ENCODE measurements at places on chromosomes 12 and 14.

DNA sequence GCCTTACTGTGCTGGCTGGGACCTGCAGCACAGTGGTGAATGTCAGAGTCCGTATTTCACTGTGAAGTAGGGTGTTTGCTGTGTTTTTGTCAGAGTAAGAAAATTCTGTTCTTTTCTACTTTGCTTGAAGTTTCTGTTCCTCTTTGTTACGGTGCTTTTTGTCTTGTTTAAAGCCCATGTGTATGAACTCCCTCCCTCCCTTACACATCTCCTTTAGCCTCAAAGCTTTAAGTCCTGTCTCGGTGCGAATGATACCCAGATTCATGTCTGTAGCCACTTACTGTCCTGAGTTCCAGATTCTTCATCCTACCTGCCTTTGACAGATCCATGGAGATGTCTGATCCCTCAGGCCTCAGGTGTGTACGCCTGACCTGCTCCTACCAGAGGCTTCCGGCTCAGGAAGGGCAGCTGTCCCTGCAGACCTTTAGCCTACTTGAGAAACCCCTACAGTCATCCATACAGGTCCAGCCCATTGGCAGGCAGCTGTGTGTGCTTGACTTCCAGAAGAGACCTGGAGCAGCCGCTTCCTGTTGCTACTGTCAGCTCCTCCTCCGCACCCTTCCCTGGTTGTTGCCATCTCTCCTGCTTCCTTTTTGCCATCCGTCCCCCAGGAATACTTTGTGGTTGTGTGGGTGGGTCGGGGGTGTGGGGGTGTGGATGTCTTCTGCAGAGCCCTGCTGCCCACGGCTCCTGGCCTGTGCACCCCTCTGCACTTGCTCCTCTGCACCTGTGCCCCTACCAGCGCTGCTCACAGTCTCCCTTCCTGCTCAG, 72.9 kb downstream of the DDX51 start:
- no peak for DNase-seq

- no peak for DNase-seq
These were observed 276.5 kb upstream of the AMIGO2 start for GRCh38 chr12:47356129-47356700.

DNA sequence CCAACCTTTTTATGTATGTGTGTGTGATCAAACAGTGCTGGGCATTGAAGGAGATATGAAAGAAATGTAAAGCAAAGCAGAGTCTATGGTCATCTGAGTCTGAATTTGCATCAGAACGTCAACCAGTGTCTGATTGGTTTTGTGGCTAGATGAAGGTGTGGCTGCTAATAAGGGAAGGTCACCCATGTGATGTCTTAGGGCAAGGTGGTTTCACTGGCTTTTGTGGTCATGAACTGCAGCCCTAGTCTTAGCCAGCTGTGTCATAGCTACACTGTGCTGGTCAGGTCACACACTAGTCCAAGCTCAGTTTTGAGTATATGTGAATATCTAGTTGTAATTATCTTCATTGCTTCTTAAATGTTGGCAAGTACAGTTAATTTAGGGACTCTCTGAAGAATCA, 105.8 kb downstream of the TGFB3 start:
- DNase-seq, result no peak

DNA sequence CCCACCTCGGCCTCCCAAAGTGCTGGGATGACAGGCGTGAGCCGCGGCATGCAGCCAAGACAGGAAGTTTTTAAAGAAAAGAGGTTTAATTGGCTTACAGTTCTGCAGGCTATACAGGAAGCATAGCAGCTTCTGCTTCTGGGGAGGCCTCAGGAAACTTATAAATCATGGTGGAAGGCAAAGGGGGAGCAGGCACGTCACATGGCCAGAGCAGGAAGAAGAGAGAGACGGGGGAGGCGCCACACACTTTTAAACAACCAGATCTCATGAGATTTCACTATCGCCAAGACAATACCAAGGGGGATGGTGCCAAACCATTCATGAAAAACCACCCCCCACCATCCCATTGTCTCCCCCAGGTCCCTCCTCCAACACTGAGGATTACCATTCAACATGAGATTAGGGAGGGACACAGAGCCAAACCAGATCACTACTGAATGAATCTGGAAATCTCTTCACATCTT, 14.1 kb downstream of the CCDC63 start:
- DNase-seq, result no peak

DNA sequence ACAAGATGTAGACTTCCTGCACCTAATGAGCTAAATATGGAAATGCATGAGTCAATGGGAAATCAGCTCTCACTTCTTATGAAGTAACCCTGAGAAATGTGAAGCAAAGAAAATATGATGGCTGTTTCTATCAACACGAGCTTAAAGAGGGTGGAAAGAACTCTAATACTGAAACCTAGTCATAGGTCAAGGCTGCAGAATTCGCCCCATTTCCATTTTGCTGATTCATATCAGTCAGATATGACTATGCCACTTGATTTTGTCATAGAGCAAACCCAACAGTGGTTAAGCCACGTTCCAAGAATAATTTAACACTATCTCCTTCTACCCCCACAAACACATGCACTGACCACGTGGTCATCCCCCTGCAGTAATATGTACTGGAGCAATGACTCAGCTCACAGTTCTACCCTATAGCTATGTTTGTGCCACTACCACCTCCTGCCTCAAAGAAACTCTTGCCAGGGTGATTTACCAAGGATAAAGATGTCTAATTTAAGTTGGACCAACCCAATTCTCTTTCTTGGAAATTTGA, 157.5 kb downstream of the TMTC3 start:
- DNase-seq, result peak; percentile 100

- DNase-seq, result no peak
These were observed 53.1 kb upstream of the NPFF start for GRCh38 chr12:53560351-53560750.

DNA sequence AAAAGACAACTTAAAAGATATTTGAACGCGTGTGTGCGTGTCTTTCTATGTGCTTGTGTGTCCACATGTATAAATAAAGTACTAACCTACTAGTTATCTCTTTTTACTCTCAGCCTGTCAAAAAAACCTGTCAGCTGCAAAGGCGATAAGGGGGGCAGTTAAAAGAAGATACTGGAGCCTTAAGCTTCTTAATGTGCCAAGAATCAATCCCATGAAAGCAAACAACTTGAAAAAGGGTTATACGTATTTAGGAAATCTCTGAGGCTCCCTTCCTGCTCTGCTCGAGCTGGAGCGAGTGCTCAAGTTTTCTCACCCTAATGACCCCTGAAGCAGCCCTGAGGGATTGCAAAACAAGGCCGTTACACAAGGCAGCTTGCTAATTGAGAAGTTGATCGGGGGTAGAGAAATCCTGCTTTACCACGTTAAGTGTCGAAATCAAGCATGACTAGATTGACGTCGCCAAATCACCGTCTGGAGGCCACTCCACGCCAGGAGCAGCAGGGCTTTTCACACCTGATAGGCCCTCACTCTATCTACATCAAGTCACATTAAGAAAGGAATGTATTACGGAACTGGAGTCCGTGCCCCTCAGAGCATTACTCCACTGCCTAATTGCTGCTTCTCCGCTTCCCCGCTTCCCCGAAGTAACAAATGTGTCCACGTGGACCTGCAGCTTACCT, 32.4 kb downstream of the LMO3 start:
- DNase-seq, result no peak

DNA sequence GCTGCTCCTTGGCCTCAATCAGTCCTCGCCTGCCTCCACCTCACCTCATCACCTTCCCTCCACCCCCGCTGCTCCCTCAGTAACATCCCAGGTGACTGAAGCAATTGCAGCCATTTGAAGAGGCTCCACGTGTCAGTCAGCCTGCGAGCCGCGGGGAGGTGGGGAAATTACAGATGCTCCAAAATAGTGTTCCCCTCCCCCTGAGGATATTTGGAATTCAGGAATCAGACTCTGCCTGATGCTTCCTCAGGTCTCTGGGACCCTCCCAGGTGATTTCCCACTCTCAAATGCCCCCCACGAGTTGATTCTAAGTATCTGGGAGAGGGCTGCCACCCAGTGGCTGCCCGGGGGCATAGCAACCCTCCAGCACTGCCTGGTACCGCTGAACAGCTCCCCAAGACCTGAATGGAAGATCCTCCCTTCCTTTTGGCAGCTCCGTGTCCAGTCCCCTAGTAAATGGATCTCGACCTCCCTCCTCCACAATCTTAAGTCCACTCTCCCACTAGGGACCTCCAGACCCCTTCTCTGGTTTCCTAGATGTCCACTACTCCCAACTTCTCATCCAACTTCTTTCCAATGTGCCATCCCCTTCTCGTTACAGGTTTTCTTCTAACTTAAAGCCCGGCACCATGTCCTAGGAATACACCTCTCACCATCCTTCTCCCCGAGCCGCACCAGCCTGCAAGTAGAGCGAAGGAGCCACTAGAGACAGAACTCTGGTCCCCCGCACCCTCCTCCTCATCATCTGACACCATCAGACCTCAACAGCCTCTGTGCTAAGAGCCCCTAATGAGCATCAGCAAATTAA, 1.4 kb upstream of the ASIC1 start:
- no peak for DNase-seq

GRCh38 chr12:58388261-58388660, 446.9 kb downstream of the ATP23 start:
- DNase-seq, result no peak

DNA sequence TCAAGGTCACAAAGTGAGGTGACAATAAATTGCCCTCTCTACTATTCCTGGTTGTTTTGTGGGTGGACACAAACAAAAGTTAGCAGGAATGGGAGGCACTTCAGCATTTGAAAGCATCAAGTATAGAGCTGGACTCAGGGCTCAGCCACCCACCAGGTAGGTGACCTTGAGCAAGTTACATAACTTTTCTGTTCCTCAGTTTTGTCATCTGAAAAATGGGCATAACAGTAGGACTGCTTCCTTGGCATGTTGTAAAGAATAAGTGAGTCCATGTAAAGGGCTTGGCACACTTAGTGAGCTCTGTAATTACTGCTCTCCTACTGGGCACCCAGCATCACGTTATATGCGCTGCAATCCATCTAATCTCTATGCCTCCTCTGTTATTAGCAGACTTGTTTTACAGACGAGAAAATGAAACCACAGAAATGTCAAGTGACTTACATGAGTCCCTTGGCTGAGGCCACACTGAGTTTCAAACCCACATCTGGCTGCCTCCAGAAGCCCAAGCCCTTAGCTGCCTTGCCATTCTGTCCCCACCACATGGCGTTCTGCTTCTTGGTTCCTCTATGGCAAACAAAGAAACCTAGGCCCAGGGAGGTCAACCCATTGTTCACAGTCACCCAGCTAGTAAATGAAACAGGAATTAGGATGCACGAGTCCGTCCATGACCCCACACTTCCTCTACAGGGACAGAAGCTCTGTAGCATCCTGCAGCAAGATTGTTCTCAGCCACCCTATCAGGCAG, 63.2 kb upstream of the SLC24A4 start:
- no peak for DNase-seq

GRCh38 chr12:118193477-118193876, 57.6 kb downstream of the PEBP1 start:
- no peak for DNase-seq
